Cardiac fibroblast (primary cell): ENCODE measurements at places on chromosomes 5 and 9.

GRCh38 chr5:9731159-9731558 is 101.0 kb upstream of the TAS2R1 start:
- DNase-seq: no peak

- DNase-seq: no peak
These were observed 203.7 kb downstream of the ADAMTS12 start for GRCh38 chr5:33688066-33688465.

DNA sequence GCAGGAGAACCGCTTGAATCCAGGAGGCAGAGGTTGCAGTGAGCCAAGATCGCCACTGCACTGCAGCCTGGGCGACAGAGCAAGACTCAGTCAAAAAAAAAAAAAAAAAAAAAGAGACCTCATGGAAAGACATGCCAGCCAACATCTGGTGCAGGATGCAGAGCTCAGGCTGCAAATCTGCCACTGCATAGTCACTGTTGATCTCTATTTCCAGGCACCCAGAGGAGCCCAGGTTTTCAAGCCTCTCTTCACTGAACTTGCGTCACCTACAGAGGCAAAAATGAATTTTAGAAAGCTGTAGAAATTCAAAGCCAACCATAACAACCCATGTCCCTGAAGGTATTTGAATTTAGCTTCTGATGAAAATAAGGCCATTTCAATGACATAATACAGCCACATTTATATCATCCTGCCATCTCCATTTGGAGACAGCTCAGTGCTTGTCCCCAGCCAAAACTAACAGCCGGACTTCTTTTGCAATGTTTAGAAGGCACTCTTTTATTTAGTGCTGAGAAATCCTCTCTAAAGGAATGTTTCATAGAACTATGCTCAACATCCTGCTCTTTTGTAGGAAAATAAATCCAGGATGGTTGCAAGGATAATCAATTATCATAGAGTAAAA is 113.3 kb downstream of the SNX18 start:
- peak; percentile 51 for DNase-seq

GRCh38 chr5:140734354-140734753 is 34.1 kb downstream of the ZMAT2 start:
- peak; percentile 14 for DNase-seq

- DNase-seq: no peak
These were observed 4.2 kb downstream of the FPGS start for GRCh38 chr9:127806871-127807270.

DNA sequence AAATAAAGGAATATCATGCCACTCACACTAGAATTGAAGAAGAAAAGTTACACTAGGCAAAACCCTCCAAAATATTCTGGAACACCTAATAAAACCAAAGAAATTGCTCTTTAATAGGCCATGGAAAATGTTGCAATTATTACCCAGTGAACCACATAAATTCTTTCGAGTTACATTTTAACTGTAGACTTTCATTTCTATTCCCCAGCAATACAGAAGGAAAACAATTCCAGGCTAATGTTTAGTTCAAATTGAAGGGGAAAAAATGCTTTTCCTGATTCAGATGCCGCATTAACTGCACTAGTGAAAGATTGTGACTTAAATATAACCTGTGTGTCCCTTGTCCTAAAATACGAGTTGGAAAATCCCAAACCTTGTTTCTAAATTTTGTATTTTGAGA is 439.3 kb upstream of the ADAMTS16 start:
- no peak for DNase-seq
